ENCODE measurements at places on chromosomes 5 and 9. TPM values are rescaled to one million over a fixed set of nuclear protein-coding genes. Genes with fewer than 3 reads are reported as not detected.

- H3K27me3 ChIP-seq, result peaks cover 15% of the 10 kb centered on the region
- peaks cover 11% of the 10 kb centered on the region for H3K4me1 ChIP-seq
- no peak overlapping the region for H3K27ac ChIP-seq
- no peak overlapping the region for H3K4me3 ChIP-seq
- H3K36me3 ChIP-seq, result no peaks in the 10 kb centered on the region
These were observed 196.2 kb downstream of the HSPA4 start for GRCh38 chr5:133247881-133248624.

GRCh38 chr9:92686954-92687353 is 17.0 kb upstream of the IPPK start:
- H3K4me1 ChIP-seq, result no peaks in the 10 kb centered on the region
- DNase-seq, result no peak

UNC13B gene
- total RNA-seq, result 0.50 TPM

CYSRT1 gene
- 0.58 TPM for total RNA-seq

DNA sequence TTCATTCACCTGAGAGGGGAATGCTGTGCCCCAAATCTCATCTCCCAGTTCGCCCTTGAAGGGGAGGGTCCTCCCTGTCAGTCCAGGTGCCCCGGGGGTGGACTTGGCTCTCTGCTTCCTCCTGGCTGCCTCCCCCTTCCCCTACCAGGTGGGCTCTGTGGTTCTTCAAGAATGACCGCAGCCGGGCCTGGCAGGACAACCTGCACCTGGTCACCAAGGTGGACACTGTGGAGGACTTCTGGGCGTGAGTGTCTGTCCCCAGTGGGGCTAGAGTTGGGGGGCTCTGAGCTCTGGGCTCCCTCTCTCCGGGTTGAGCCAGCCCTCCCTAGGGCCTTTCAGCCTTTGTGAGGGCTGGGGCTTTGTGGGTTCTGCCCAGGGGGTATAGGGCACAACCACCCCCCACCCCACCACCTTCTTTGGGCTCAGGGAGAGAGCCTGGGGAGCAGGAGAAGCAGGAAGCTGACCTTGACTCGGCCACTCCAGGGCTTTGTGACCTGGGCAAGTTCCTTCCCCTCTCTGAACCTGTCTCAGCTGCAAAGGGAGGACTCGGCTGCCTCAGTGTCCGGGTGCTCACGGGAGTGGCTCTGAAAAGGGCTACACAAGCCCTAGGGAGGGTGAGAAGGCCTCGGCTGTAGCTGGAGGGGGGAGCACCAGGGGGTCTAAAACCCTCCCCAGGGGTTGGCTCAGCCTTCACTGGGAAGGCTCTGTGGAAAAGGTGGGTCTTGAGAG is 3.6 kb upstream of the TSPAN17 start:
- H3K27me3 ChIP-seq, result no peaks in the 10 kb centered on the region
- H3K4me1 ChIP-seq, result peaks cover 7% of the 10 kb centered on the region
- no peak overlapping the region for H3K27ac ChIP-seq
- no peak for DNase-seq
- no peak overlapping the region for H3K4me3 ChIP-seq

- no peak overlapping the region for H3K4me3 ChIP-seq
- H3K27me3 ChIP-seq, result no peaks in the 10 kb centered on the region
- no peak for DNase-seq
- no peak overlapping the region for H3K27ac ChIP-seq
These were observed 61.3 kb upstream of the PIK3R1 start for GRCh38 chr5:68154119-68154857.

DNA sequence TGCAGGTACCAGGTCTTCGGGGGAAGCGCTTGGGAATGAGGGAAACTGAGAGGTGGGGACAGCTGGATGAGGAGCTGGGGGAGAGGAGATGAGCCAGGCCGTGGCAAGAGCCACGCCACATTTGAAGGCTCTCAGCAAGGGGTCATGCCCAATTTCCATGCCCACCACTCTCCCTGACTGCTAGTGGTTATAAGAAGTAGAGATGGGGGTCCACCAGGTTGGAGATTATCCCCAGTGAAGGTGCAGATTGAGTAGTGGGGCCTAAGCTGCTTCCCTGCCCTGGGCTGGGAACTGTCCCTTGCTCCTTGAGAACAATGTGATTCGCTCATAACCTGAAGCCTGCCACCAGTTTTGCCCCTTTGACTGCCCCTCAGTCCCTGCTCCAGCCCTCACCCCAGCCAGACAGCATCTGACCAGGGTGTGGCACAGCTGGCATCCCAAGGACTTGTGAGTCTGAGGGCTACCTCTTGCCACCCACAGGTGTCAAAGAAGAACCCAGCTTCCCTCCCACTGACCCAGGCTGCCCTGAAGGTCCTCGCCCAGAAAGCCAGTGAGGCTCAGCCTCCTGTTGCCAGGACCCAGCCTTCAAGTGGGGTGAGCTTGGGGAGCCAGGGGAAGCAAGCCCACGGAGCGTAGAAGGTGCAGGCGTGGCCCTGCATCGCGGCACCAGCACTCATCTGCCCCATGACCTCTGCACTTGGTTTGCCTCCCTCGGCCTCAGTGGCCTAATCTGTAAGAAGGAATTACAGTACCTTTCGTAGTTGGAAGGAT is 21.5 kb downstream of the CD74 start:
- no peak overlapping the region for H3K4me3 ChIP-seq
- no peak overlapping the region for H3K27ac ChIP-seq
- no peaks in the 10 kb centered on the region for H3K4me1 ChIP-seq
- DNase-seq, result no peak
- H3K36me3 ChIP-seq, result peaks cover 18% of the 10 kb centered on the region

GRCh38 chr5:143977891-143978461 is 166.0 kb downstream of the HMHB1 start:
- H3K36me3 ChIP-seq, result no peaks in the 10 kb centered on the region
- no peak overlapping the region for H3K27ac ChIP-seq
- no peak for DNase-seq
- H3K4me3 ChIP-seq, result no peak overlapping the region

DNA sequence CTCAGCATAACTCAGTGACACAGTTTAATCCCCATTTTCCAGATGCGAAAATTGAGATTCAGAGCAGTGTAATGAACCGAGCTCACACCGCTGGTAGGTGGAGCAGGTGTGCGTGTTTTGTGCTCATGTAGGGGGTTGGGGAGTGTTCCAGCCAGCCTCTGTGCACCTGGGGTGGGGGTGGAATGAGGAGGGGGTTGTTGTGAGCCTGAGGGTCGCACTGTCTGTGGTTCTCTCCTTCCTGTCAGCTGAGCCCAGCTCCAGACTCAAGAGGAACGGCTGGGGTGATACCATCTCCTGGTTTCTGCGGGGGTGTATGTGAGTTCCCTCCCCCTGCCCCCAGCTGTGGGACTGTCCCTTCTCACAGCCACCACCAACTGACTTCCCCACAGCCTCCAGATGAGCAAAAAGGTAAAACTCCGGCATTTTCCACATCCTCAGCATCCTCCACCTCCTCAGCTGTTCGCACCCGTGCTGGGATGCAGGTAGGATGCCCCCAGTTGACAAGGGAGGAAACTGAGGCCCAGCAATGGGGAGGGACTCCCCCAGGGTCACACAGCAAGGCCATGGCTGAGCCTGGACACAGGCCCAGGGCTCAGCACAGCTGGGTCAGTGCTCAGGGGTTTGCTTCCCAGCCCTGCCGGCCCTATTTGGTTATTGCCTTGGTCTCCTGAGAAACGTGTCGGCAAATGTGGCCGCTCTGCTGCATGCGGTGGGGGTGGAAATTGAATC is 2.1 kb downstream of the SH2D3C start:
- H3K36me3 ChIP-seq, result peaks cover 6% of the 10 kb centered on the region
- peak overlapping the region; percentile 51 for H3K4me3 ChIP-seq
- H3K4me1 ChIP-seq, result peaks cover 82% of the 10 kb centered on the region
- DNase-seq, result peak; percentile 82
- H3K27ac ChIP-seq, result peak overlapping the region; percentile 24

DNA sequence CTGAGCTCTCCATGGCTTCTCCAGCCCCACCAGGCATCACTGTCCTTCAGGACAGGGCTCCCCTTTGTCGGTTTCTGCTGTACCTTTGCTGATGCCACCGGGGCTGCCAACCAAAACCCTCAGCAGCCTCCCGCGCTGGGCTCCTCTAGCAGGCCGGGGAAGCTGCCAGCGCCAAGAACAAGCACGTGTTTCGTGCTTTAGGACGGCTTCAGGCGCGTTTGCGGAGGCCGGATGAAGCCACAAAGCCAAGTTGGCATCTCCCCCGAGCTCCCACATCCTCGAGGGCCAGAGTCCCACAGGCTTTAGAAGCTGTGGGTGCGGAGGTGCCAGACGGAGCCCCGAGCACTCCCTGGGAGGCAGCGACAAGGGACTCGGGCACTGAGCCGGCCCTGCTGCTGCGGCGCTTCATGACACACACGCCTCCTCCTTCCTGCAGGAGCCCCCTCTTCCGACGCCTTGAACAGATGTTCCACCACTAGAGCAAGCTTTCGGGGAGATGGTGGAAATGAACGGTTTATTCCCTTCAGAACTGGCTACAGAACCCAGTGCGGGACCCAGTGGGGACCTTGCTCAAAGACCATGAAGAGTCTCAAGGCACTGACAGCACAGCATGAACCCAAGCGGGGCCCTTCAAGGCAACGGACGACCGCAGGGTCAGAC is 36.7 kb downstream of the SARDH start:
- DNase-seq, result no peak
- H3K4me1 ChIP-seq, result peaks cover 58% of the 10 kb centered on the region
- peak overlapping the region; percentile 60 for H3K4me3 ChIP-seq
- H3K27ac ChIP-seq, result peak overlapping the region; percentile 91
- no peaks in the 10 kb centered on the region for H3K27me3 ChIP-seq
- H3K36me3 ChIP-seq, result no peaks in the 10 kb centered on the region

DNA sequence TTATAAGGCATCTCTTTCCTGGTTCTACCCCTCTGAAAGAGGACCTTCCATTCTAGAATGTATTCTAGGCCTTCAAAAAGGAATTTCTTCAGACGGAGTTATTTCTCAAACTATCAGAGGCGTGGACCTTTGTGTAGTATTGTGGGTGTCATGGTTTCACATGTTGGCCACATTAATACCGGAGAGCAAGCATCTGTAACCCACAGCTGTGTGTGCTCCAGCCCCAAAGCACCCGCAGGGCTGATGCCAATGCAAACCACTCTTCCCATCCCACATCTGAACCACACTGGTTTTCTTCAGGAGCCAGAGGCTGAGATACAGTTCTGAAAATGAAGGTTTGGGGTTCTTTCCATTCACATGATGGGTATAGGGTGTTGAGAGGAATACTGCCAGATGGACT is 127.1 kb downstream of the BNC2 start:
- H3K27me3 ChIP-seq, result no peaks in the 10 kb centered on the region
- no peak for DNase-seq
- no peak overlapping the region for H3K27ac ChIP-seq

DIPK1B gene
- 0.88 TPM for total RNA-seq

GRCh38 chr9:26413611-26414010 is 479.0 kb downstream of the CAAP1 start:
- H3K4me3 ChIP-seq, result no peak overlapping the region
- H3K36me3 ChIP-seq, result no peaks in the 10 kb centered on the region
- no peak overlapping the region for H3K27ac ChIP-seq

DNA sequence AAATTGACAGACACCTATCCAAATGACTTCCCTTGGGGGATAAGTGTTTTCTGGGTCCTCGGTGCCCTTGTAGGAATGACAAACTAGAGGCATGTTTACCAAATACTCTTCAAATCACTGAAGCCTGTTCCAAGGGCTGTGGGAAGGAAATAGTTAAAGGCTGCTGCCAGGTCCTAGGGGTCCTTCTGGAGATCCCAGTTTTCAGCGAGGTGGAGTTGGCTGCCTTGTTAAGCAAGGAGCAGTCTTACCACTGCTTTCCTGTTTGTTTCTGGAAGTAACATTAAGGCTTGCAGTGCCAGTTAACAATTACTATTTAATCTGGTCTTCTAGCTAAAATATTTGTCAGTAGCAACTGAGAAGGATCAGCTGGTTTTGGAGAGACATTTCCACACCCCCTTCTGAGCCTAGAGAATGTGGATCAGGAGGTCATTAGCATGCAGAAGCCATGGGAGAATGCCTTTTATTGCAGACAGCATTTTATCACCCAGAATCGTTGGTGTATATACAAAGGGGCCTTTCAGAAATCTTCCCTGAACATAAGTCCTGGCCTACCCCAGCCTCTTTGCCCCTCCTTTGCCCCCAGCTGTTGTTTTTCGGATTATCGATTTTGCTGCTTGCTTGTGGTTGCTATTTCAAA is 238.8 kb downstream of the DMAC1 start:
- H3K4me1 ChIP-seq, result peaks cover 2% of the 10 kb centered on the region
- no peak overlapping the region for H3K27ac ChIP-seq
- no peak overlapping the region for H3K4me3 ChIP-seq
- no peaks in the 10 kb centered on the region for H3K27me3 ChIP-seq
- no peak for DNase-seq

- H3K4me3 ChIP-seq, result no peak overlapping the region
- no peak for DNase-seq
- no peak overlapping the region for H3K27ac ChIP-seq
These were observed 323.4 kb downstream of the CSNK1G3 start for GRCh38 chr5:123835421-123835820.

FCN1 gene
- 0.59 TPM for total RNA-seq

MAT2B gene
- total RNA-seq, result 115 TPM

CDH18 gene
- total RNA-seq, result not detected
